IMR-90 (cell line): ENCODE measurements at places on chromosomes 6 and 20. TPM values are rescaled to one million over a fixed set of nuclear protein-coding genes. Genes with fewer than 3 reads are reported as not detected.

DNA sequence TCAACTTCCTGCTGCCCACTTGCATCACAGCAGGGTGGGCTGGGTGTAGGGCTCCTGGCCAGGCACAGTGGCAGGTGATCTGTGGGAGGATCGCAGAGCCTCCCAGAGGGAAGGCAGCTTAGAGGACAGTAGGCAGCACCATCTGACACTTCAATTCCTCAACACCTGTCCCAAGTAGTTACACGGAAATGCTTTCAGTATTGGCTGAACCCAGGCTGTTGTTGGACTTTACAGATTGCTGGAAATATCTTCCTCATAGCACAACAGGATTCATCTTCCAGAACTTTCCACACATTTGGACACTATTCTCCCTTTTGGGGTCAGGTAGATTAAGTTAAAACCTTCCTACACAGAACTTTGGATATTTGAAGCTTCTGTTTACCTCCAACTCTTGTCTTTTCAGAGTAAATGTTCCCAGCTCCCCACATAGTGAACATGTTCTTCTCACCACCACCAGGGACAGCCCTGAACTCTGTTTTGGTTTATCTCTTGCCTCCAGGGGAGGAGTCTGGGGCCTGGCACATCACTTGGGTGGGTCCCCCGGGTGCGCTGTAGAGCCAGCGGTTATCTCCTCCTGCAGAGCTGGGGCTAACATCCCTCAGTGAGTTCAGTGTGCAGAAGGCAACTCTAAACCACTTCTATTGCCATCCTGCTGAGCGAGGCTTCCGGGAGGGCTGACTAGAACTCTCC is 3.5 kb upstream of the SLC22A2 start:
- DNase-seq = no peak

DNA sequence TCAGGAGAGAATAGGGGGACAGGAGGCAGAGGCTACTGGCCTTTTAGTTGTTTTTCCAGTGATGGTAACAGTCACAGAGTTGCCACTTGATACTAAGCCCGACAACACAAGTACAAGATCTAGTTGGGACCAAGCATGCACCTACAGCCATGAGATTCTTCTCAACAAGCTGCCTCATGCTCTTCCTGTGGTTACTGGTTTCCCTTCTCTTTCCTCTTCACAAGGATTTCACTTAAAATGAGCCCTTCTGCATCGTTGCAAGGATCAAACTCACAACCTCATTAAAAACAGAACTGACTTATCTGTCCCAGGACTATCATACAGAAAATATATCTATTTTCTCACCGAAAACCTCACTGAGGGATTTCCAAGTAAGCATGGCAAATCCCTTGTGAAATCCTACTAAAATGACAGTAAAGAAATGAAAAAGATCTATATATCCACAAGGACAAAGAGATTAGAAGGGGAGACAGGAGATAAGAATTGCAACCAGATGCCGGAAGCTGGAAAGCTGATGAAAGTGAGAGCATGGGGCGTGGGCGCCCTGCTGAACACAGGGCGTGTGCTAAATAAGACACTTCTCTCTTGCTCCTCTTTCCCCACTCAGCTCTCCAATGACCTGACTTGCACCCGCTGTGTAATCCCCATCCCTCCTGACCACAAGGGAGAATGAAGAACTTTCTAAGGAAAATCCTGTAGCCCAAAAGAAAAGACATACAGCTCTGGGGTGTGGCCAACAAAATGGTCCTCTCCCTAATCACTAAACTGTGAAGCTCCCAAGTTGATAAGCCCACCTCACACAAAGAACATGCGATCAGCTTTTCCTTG is 13.4 kb downstream of the MTFR2 start:
- DNase-seq = no peak

TGM3 gene
- not detected in 2 replicates for total RNA-seq

GRCh38 chr6:169072127-169073042 is 181.3 kb downstream of the THBS2 start:
- DNase-seq = no peak

- no peak for DNase-seq
These were observed 261.2 kb downstream of the FOXC1 start for GRCh38 chr6:1870932-1871331.

DNA sequence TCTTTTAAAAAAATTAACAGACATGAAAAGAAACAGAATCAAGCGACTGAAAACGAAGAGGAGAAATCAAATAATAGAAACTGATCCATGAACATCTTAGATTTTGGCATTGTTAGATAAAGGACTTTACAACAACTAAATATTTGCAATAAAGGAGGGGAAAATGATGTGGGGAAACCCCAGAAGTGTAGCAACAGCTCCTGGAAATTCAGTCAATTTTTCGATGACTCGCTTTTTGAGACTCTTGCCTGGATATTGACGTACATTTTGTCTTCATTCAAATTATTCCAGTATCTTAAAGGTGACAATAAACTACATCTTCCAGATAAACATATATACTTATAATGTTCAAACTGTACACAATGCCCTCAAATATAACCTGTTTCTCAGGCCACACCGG is 44.1 kb downstream of the ADGB start:
- DNase-seq = no peak
